ENCODE measurements at places on chromosomes 3 and 15. TPM values are rescaled to one million over a fixed set of nuclear protein-coding genes. Genes with fewer than 3 reads are reported as not detected.
A peak's percentile ranks its signal among the peaks of the same experiment; 100 is the strongest.

DNA sequence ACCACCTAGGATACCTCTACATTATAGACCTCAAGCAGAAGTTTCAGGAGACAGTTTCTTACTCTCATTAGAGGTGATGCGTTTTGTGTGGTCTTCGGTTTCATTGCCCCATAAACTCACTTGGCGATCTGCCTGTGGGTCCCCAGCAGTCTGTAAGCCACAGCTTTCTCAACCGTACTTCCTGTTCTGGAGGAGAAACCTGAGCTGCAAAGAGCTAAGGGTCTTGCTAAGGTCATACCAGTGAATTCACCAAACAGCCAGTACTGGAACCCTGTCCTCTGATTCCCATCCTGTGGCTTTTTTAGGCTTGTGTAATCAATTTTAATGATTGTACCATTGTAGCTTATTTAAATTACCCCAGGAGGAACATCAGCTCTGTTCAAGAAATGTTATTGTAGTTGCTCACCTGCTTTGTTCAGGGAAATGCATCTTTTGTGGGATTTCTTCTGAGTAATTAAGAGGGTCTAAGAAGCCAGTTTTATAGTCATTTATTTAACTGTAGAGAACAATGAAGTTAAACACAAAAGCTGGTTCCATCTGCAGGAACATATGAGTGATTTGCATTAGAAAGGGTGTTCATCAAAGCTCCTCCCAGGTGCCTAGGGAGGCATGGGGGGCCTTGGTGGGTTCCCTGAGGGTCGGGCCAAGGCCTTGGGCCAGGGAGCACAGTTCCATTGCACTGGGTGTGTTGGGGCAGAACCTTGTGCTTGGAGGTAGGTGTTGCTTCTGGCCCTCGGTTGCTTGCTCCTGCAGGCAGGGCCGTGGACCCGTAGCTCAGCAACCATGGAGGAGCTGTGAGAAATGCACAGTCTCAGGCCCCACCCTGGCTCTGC lies 69.6 kb downstream of the APBA2 start:
- H3K27ac ChIP-seq = no peak overlapping the region
- DNase-seq = no peak
- no peak overlapping the region for H3K4me3 ChIP-seq
- H3K4me1 ChIP-seq = no peaks in the 10 kb centered on the region

DNA sequence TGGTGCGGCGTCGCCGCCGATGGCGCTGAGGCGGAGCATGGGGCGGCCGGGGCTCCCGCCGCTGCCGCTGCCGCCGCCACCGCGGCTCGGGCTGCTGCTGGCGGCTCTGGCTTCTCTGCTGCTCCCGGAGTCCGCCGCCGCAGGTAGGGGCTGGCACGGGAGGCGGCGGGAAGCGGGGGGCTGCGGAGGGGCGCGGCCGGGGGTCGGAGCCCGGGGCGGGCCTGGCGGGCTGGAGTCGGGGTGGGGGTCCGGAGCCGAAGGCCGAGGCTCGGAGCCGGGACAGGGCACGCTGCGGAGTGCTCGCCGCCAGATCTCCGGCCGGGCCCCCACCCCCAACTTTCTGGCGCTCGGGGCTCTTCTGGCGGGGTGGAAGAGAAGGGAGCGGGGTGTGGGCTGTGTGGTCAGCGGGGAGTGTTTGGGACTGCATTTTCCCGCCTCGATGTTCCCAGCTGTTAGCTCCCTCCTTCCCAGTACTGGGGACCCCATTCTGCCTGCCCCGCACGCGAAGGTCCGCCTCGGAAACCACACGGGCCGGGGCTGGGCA lies 299 bp downstream of the TYRO3 start:
- no peak overlapping the region for H3K4me3 ChIP-seq
- peaks cover 20% of the 10 kb centered on the region for H3K4me1 ChIP-seq
- no peaks in the 10 kb centered on the region for H3K27me3 ChIP-seq
- H3K36me3 ChIP-seq = no peaks in the 10 kb centered on the region

DNA sequence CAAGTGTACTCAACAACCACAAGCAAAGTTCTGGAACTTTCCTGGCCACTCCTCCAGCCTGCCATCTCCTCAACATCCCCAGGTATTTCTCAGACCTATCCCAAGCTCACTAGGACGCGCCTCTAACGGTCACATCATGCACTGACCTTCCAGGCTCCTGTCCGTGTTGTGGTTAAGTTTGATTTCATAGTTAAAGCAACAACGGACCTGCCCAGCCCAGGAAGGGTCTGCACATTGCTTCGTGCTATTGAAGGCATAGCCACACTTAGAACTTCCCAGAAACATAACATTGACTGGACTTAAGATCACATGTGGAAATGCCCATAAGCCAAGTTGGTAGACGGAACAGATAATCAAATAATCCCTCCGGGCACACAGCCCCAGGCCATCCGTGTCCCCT lies 85.1 kb downstream of the OCA2 start:
- no peak overlapping the region for H3K4me3 ChIP-seq
- H3K4me1 ChIP-seq = no peaks in the 10 kb centered on the region
- no peaks in the 10 kb centered on the region for H3K36me3 ChIP-seq
- no peak overlapping the region for H3K27ac ChIP-seq
- H3K27me3 ChIP-seq = no peaks in the 10 kb centered on the region

- no peaks in the 10 kb centered on the region for H3K27me3 ChIP-seq
- peak overlapping the region; percentile 92 for H3K4me3 ChIP-seq
- peaks cover 10% of the 10 kb centered on the region for H3K4me1 ChIP-seq
- peak overlapping the region; percentile 93 for H3K27ac ChIP-seq
Measured at GRCh38 chr15:55289011-55289745, 435 bp downstream of the RAB27A start.

DNA sequence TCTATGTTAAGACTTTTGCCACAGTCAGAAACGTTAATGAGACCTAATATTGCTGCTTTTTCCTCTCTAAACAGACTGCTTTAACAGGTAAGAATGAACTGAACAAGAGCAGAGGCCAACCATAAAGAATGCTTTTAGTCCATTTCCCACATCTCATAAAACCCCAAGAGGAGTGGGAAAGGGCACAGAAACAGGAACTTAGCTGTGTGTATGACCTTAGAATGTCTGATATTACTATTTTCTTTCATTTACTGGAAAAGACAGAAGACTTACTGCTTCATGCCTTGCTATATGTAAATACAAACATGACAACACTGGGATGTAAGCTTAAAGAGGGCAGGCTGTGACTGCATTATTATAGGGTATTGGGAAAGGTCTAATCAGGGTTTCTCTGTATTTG lies 115.0 kb downstream of the ISL2 start:
- no peak for DNase-seq
- H3K4me3 ChIP-seq = no peak overlapping the region
- H3K36me3 ChIP-seq = no peaks in the 10 kb centered on the region
- no peak overlapping the region for H3K27ac ChIP-seq

DNA sequence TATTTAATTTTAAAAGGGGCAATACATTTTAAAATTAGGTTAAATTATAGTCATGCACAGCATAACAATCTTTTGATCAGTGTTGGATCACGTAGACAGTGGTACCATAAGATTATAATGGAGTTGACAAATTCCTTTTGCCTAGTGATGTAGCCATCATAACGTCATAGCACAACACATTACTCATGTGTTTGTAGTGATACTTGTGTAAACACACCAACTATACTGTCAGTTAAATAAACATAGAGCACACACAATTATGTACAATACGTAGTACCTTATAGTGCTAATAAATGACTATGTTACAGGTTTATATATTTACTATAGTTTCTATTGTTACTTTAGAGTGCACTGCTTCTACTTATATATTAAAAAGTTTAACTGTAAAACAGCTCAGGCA lies 31.2 kb downstream of the FOXB1 start:
- DNase-seq = no peak
- no peaks in the 10 kb centered on the region for H3K36me3 ChIP-seq
- H3K4me3 ChIP-seq = no peak overlapping the region
- no peaks in the 10 kb centered on the region for H3K27me3 ChIP-seq
- no peaks in the 10 kb centered on the region for H3K4me1 ChIP-seq

DNA sequence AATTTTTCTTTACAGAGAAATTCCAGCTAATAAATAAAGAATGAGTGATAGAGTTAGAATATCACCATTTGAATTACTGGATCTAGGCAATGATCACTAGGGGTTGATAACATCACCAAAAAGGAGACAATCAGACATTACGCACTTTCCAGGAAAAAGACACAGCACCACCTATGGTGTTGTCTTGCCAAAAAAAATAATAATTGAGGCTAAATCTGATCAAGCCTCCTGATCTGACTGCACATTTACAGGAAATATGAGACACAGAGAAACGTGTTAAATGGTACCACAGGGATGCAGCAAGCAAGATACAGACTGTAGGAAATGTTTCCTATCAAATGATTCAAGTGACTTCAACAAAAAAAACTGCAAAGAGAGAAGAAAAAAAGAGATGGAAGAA lies 92.8 kb downstream of the EOMES start:
- no peak for DNase-seq
- H3K27me3 ChIP-seq = no peaks in the 10 kb centered on the region
- peaks cover 10% of the 10 kb centered on the region for H3K4me1 ChIP-seq
- no peaks in the 10 kb centered on the region for H3K36me3 ChIP-seq
- no peak overlapping the region for H3K4me3 ChIP-seq

The PIK3CB gene
- 35.1 TPM for total RNA-seq

The FSTL1 gene
- total RNA-seq = not detected

The CLDN1 gene
- not detected for total RNA-seq
